ENCODE measurements at places on chromosomes 7 and 10.

DNA sequence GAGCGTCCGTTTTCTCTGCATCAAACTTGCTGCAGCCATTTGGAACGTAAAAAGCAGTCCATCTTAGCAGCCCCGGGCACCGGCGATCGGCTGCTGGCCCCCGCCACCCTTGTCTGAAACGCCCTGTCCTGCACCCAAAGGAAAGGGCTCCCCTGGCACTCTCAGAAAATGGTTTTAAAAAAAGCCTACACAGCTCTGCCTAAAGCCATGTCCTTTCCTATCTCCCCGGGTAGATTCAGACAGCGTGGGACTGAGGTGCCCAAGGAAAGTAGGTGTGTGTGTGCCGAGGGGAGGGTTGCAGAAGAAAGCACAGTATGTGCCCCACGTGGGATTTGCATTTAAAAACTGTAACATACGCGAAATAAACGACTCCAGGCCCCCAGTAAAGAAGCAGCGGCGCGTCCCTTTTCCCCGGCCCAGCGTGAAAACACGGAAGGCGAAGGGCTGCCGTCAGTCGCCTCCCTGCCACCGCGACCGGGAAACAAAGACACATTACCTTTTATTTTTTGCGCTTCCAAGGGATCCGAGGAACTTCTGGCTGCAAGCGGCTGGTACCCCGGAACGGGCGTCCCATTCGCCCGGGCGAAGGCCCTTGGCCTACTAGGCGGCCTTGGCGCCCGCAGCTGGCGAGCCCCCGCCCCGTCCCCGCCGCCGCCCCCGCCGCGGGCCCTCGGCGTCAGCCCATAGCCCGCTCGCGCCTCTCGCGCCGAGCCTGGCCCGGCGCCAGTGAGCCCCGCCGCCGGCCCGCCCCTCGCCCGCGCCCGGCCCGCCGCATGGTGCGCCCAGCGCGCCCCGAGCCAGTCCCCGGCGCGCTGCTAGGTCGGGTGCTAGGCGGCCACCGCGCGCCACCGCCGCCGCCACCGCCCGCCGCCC lies 304.6 kb downstream of the PRPF18 start:
- peak; percentile 75 for DNase-seq

- DNase-seq = no peak
Measured at GRCh38 chr7:97390915-97391593, 273.6 kb downstream of the SDHAF3 start.

GRCh38 chr7:125847692-125848091 lies 918.1 kb upstream of the POT1 start:
- DNase-seq = no peak

- no peak for DNase-seq
Measured at GRCh38 chr7:32532716-32533115, 37.4 kb downstream of the AVL9 start.

DNA sequence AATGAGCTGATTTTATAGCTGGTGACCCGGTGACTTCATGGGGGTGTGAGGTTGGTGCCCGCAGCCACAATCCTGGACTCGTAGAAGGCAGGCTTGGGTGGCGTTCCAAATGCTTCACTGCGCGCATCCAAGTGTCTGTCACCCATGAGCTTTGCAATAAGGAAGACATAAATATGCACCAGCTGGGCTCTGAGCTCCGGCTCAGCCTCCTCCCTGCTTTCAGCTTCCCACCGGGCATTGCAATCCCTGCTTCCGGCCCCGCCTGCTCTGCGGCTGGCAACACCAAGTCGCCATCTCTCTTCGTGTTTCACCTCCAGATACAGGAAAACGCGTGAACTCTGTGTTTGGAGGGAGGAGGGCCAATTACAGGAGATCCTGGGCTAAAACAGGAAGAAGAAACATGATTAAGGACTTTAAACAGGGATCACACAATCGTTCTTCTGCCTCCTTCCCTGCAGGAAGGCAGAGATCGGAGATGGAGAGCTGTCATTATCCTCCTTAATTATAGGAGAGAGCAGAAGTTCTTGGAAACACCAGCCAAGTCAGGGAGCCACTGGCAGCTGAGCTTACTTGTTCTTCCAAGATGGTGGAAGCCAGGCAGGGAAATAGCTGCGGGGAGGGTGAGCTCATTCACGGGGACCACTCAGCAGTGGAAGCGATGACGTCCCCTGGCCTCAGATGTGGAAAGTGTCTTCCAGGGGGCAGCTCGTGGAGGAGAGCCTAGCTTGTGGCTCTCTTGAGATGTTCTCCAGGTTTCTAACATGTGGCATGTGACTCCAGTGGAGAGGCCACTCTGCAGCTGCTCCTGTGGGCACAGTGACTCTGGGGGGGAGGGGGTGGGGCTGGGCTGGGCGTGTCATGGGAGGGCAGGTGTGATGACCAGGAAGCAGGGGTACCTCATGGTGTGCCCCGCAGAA lies 134.9 kb downstream of the CAMK1D start:
- DNase-seq = peak; percentile 62

DNA sequence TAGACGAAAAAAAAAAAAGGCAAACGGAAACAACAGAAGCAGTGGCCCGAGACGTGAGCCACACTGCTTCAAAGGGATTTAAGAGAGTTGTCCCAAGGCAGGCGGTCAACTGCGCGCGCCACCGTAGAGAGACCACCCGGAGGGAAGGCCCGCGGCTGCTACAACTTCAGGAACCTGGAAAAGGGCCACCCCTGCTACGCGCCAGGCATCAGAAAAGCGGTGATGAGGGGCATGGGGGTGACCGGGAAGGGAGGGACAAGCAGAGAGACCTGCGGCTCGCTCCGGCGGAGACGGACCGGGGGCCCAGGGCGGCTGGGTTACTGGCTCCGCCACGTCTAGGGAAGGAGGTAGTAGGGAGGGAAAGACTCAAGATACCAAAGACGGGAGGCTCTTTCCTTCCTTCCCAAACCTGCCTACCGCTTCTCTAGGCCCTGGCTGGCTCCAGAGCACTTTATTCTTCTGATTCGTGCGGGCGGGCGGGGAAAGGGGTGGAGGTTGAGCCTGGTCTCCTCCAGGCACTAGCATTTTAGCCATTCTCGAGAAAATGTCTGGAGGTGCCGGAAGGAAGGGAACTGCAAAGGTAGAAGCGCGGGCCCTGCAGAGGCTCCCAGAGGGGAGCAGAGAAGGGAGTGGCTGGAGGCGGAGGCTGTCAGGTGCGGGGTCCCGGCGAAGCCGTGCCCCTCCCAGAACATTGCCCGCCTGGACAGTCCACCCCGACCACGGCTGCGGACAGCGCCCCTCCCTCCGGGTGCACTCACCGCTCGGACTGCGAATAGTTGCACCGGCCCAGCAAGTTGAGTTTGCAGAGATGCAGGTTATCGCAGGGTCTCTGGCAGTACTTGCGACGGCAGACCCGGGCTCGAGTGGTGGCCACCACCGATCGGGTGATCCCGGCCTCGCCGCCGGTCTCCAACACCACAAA lies 993 bp downstream of the ZC3HAV1 start:
- peak; percentile 58 for DNase-seq

DNA sequence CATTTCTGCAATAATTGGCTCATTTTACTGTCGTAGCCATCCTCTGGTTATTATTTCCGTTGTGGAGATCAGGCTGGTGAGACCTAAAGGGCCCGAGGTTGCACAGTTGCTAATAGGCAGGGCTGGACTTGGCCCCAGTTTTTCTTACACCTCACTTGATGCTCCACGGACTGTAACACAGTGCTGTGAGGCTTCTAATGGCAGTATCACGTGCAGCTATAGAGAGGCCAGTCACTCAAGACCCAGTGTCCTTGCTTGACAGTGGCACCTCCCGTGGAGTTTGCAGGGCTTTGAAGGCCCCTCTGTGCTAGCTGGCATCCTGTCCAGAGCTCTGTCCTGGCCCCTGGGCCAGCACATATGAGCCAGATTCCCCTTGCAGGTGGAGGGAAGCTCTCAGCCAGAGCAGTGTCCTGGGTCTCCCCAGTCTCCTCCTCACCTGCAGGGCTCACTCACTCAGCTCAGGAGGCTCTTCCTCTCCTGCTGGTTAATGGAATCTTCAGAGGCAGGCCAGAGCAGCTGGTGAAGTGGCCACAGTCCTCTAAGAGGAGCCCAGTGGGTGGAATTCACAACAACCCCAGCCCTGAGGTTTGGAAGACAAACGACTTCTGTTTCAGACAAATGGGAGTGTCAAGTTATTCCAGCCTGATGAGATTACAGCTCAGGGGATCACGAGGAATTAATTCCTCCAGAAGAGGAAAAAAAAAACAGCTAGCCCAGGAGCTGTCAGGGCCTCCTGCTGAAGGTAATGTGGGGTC lies 114.2 kb upstream of the FAM180A start:
- DNase-seq = no peak

DNA sequence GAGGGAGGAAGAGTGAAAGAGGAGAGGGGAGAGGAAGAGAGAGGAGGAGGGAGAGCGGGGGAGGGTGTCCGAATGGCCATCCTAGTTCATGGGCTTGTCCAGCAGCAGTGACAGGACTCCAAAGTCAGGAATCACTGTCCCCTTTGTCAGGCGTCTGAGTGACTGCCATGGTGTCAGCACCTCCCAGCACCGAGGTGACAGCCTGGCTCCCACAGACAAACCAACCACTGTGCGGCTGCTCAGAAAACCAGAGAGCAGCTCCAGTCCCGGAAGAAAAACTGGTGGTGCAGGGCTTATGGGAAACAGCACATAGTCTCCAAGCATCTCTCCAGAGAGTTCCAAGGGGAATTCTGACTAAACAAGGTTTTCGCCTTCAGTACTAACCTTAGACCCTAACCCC lies 18.9 kb upstream of the FGFR2 start:
- DNase-seq = no peak

DNA sequence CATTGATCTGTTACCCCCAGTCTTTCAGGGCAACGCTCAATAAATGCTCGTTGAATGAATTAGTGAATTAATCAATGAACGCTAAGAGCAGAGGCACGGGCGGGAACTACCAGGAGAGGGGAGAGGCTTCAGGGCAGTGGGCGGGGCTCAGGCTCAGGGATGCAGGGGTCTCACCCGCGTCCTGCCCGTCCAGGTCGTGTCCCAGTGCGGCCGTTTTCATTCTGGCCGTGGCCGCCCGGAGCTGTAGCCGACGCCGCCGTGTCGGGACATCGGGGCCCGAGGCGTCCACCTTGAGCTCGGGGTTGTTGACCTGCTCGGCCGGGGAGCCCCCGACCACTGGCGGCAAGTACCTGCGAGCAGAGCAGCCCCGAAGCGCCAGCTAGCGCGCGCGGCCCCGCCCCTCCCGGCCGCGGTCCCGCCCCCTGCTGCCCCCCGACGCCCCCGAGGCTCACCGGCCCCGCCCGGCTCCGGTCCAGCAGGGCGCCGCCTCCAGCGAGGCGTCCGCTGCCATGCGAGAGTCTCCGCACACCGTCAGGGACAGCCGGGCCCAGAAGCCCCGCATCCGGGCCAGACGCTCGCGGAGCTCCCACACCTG lies 2.8 kb upstream of the GAL3ST4 start:
- peak; percentile 40 for DNase-seq

GRCh38 chr7:85749696-85750453 lies 563.0 kb upstream of the SEMA3D start:
- no peak for DNase-seq

GRCh38 chr7:111588065-111588433 lies 25.8 kb upstream of the IMMP2L start:
- peak; percentile 17 for DNase-seq

GRCh38 chr7:123600876-123601275 lies 745 bp upstream of the ASB15 start:
- no peak for DNase-seq

DNA sequence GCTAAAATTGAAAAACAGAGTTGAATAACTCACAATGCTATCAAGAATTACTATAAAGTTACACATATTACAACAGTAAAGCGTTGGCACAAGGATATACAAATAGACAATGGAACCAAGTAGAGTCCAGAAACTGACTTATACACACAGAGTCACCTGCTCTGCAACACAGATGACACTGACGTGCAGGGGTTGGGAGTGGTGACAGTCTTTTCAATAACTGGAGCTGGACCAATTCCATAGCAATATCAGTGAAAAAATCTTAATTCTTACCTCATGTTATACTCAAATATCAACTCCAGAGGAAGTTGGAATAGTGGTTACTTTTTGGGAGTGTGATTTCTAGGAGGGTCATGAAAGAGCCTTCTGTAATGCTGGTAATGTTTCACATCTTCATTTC lies 62.5 kb upstream of the NPY start:
- no peak for DNase-seq

DNA sequence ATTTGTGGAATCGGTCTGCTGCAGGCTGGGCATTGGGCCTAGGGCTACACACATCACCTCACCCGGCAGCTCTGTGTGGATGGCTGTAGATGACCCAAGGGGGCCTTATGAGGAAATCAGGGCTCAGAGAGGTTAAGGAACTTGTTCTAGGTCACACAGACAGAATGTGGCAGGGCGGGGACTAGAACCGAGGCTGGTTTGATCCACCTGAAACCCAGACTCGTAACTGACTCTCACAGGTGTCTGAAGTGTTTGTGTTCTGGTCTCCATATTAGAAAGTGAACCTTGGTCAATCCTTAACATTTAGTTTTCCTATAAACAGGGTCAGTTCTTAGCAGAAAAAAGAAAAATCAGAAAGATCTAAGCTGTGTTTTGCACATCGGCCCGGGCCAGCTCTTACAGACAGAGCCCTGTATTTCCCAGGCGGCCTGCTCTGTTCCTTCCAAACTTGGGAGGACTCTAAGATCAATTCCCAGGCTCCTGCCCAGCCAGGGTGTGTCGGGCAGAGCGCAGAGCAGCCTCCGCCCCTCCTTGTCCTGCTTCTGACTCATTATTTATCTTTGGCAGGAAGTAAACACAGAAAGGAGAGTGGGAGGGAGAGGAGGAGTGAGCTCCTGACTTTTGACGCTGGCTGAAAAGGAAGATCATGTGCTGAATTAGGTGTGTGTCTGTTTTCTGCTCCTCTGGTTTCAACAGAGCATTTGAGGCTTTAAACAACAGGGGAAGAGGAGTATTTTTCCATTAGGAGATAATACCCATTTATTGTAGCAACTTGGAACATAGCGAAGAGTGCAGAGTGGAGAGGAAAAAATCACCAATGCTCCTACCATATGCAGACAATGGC lies 74.1 kb downstream of the TACC2 start:
- DNase-seq = peak; percentile 92

DNA sequence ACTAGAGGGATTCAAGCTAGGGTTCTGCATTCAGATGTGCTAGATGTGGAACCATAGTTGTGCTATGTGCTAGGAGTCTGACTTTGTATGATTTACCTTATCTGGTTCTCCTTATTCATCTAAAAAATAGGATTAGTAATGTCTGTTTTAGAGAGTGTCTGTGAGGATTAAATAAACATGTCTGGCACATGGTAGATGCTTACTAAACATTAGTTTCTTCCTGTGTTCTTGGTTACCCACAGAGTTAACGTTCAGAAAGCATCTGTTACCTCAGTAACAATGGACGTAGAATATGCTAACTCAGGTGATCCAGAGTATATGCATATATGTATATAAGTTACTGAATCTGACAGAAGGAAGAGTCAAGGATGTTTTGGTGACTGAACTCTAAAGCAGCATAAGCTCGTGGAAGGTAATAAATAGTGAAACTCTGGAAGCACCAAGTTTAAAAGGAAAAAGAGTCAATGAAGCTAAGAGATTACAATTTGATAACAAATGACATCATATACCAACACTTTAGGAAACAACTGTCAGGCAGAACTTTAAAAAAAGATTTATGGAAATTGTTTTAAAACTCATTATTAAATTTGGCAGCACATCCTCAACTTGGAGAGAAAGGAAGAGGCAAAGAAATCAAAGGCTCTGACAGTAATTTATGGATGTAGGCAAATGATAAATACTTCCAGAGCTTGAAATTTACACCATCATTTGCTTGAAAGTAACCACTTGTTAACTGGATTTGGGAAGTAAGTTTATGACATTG lies 127.0 kb downstream of the CCNY start:
- no peak for DNase-seq

- no peak for DNase-seq
Measured at GRCh38 chr7:40483630-40484029, 348.8 kb downstream of the SUGCT start.

- no peak for DNase-seq
Measured at GRCh38 chr7:142886866-142887265, 1.3 kb upstream of the TRPV6 start.

Data from GM03348 (cell line).